Activated naive CD8-positive, alpha-beta T cell treated with anti-CD3 and anti-CD28 coated beads, Interleukin-2, amount 10 ng/mL, durations not matched to agents 7 days and 5 days (primary cell): ENCODE measurements at places on chromosomes 3 and 15. TPM values are rescaled to one million over a fixed set of nuclear protein-coding genes. Genes with fewer than 3 reads are reported as not detected.

Gene GOLGA8K
- total RNA-seq, result 2.0 TPM

Gene NRROS
- total RNA-seq, result 16.2 TPM

Gene SMCO1
- not detected for total RNA-seq

DNA sequence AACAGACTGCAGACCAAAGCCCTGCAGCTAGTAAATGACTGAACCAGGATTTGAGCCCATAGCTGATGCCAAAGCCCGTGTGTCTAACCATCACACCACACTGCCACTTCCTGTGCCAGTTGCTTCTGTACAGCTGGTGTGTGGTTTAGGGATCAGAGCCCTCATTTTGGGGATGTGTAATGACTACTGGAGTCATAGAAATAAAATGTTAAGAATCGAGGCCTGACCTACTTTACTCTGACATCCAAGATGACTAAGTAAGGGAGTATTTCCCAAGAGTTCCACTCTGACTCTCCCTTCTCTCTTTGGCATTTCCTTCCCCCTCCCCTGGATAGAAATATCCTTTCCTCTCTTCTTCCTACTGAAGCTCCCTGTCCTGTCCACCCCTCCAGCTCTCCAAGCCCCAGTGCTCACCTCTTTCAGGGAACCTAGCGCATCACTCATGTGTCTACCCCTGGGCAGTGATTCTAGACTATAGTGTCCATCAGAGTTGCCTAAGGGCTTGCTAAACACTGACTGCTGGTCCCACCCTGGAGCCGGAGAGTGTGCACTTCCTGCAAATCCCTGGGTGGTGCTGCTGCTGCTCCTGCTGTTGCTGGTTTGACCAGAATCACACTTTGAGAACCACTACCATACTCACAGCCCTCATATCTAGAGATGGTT, 53.8 kb downstream of the MGLL start:
- DNase-seq, result no peak

- no peak for DNase-seq
Observed at GRCh38 chr3:134085034-134085775, 55.5 kb upstream of the SLCO2A1 start.

DNA sequence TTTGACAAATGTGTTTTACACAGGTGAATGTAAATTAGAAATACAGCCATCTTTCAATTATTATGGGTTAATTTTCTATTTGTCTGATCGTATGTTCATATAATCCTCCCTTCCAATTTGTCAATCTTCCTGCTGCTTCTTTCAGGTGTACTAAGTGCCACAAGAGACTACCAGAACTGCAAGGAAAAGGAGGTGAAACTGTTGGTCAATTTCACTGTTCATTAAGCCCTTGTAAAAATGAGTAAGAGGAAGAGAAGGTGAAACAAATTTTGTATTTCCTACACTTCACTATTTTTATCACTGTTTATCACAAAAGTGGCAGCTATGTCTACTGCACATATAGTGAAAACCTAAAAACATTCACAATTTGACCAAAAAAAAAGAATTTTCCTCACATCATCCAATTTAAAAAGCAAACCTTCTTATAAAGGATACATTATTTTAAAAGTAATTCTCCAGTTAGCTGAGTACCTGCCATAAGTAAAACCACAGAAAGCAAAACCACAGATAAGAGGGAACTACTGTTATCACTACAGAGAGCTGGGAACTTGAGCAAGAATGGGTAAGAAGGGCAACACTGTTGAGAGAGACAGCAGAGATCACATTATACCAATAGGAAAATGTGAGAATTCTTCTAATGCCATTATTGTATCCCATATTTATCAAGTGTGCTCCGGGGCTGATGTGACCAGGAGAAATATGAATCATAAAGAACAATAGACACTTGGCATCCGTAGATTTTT, 163.0 kb downstream of the TBC1D5 start:
- no peak for DNase-seq

- DNase-seq, result no peak
Observed at GRCh38 chr3:23435318-23435717, 232.2 kb downstream of the UBE2E2 start.

DNA sequence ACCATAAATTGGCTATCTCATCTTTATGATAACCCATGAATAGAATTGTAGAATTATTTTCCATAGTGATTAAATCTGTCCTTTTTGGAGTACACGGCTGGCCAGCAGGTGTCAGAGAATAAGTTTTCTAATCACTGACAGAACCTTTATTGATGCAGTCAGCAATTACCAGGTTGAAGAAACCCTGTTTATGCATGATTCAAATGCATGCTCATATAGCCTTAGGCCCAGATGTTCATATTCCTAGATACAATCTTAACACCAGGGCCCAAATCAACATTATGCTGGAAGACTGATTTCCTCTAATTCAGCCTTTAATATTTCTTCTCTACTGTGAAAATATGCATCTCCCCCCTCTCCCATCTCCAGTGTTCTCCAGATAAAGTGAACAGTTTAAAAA, 243.5 kb upstream of the DCBLD2 start:
- DNase-seq, result no peak

GRCh38 chr3:23845326-23846216, 39.8 kb downstream of the UBE2E1 start:
- DNase-seq, result no peak

DNA sequence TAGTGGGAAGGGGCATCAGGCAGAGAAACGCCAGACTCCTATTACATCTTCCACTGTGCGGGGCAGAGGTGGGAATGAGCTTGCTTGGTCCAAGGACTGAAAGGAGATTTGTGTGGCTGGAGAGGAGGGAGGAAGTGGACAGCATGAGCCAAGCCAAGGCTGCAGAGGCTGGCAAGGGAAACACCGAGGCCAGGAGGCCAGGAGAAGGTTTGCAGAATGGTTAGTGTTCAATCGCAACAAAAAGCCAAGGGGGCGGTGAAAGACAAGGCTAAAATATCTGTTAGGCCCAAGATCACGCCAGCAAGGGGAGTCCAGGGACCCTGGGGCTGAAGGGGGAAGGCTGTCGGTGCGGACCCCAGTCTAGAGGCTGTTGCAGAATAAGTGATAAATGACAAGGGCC, 75.8 kb downstream of the CPN2 start:
- no peak for DNase-seq
